ENCODE measurements at places on chromosomes 11 and 22.

DNA sequence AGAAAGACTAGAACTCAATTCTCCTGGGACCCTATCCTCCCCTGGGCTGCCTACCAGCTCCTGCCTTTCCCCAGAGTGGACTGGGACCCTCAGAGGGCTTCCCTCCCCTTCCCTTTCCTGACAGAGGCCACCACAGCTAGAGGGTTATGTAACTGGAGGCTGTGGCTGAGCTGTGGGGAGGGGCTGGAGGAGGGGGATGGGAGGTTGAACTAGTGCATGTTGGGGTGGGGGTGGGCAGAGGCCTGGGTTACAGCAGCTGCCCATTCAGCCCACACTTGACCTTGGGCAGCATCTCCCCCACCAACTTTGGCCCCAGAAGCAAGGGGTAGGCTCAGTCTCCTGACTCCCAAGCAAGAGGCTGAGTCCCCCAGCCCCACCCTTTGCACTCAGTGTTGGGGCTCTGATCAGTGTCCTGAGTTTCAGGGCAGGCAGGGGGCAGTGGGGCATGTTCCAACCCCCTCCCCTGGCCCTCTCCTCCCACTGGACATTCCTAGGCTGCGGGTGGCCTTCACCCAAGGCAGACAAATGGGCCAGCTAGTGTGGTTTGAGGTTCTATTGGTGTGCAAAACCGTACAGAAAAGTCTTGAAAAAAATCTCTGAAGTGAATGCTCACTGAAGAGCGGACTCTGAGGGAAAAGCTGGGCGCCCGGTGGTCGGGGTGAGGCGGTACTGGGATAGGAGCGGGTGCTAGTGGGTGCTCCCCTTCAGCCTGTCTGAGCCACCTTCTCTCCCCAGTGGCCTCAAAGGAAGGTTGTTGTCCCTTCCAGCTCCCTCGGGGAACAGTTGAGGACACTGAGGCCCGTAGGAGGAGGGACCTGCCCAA lies 3.8 kb downstream of the KCNC1 start:
- DNase-seq, result no peak

DNA sequence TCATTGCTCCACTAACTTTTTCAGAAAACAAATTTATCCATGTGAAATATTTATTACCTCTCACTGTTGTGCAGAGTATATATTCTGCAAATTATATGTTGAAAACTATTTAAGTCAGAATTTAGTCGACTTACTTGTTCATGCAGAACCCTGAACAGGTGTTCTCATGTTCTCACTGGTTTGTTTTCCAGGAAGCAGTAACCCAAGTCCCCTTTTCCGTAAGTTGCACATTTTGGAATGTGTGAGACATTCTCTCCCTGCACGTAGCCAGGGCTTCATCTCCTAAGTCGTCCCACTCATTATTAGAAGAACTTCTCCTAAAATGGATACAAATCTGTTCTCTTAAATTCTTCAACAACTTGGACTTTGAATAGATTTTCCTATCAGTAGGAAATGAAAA lies 524.9 kb downstream of the CNTN5 start:
- no peak for DNase-seq

DNA sequence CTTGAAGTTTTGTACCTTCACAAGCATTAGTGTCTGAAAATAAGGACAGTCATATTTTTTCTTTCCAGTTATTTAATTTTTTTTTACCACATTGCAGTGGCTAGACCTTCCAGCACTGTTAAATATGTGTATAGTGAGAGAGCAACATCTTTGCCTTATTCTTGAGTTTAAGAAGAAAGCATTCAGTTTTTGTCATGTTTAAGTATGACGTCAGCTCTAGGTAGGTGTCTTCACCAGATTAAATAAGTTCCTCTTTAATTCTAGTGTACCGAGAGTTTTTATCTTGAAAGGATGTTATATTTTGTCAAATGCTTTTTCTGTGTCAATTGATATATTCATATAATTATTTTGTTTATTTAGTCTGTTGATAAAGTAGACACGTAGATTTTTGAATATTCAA lies 258.8 kb downstream of the FAM181B start:
- DNase-seq, result no peak

- DNase-seq, result no peak
Observed at GRCh38 chr11:113168354-113169342, 145.7 kb upstream of the TTC12 start.

DNA sequence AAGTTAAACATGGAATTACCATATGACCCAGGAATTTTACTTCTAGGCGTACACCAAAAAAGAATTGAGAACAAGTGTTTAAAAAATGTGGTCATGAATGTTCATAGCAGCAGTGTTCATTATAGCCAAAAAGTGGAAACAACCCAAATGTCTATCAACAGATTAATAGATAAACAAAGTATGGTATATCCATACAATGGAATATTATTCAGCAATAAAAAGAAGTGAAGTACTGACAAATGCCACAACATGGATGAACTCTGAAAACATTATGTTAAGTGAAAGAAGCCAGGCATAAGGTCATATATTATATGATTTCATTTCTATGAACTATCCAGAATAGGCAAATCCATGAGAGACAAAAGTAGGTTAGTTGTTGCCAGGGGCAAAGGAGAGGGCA lies 141.7 kb upstream of the NAV2 start:
- no peak for DNase-seq

Measured in activated naive CD4-positive, alpha-beta T cell treated with Interleukin-2 at 50 U/mL for 16 hours (primary cell).